ENCODE measurements at places on chromosomes 2 and 18.

DNA sequence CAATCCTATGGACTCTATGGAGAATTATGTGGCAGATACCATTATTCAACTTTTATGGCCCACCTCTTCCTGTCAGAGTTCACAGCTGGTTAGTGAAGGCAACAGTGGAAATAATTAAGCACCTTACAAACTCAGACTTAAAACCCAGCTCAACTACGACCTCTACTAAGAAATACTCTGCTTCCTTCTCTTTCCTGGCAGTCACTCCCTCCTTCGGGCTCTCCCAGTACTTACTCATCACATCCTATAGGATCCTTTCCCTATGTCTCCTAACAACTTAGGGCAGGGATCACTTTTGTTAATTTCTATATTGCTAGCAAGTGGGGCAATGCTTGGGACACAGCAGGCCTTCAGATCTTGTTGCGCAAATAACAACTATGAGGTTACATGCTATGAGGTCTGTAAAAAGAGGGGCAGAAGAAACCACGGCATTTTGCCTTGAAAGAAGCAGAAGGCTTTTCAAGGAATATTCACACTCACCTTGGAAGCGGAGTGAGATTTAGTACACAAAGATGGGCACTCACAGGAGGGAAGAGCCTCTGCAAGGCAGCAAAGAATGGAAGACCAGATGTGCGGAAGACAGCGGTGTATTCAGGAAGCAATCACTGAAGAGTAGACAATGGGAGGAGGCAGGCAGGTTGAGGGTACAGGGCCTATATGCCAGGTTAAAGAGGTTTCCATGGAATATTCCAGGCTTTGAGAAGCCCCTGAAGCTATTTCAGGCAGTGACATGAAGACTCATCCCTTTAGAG lies 2.1 kb downstream of the STK39 start:
- DNase-seq = no peak

DNA sequence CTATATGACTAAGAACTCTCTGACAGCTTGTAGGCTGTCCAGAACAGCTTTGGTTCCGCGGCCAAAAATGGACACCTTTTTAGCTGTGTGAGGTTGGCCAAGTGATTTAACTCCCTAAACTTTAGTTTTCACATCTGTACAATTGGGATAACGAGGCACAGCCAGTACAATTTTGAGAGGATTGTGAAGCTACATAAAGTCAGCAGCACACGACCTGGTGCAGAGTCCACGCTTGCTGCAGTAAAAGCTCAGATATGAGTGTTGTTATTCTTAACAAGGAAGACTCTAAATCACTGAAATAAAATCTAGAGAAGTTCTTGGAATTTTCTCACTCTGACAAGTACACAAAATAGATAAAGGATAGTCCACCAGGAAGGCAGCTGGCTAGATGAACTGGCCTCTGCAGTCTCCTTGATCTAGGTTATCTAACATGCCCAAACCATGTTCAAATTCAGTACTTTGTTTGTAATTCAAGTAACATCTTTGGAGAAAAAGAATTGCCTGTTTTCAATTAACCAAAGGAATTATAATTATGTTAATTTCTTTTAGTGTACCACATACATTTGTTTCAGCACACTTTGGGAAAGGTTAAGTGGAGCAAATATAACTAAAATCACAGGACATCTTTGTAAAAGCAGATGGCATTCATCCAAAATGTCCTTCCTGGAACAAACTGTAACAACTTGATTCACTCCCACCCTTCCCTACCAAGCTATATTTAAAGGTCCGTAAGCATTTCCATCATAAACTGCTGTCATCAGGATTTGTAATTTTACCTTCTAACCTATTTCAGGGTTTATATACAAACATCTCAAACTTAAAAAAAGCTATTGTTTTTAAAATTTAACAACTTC lies 201.7 kb upstream of the STK17B start:
- DNase-seq = no peak

DNA sequence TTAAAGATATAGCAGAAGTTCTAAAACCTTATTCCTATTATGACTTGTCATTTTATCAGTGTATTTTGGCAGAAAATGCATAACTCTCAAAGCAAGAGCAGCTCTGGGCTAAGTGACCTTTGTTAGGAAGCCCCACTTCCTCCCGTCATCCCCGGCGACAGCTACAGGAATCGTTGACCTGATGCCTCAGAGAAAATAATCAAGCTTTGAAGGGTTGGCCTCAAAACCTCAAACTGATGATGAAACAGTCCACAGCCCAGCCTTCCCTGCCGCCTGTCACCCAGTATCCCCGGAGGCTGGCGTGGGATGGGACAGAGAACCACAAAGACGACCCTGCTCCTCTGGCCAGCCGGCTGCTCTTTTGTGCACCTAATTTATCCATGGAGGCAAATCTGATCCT lies 65.3 kb downstream of the KCNF1 start:
- DNase-seq = no peak

- DNase-seq = no peak
Measured at GRCh38 chr2:96692094-96692971, 47.5 kb downstream of the LMAN2L start.

DNA sequence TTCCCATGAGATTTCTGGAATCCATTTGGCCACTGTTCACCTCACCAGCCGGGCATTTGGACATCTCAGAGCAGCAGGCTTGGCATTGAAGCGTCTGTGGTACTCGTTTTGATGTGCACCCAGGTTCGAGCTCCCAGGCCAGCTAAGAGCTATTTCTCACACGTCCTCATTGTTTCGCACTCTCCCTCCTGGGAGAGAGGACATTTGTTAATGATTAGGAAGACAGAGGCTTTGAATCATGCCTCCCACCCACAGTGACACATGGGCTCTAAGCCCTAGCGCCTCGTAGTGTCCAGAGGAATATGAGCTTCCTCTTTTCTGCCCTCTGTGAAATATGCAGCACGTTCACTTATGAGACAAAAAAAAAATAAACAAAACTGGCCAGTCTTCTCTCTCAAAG lies 361.8 kb downstream of the RND3 start:
- DNase-seq = no peak

DNA sequence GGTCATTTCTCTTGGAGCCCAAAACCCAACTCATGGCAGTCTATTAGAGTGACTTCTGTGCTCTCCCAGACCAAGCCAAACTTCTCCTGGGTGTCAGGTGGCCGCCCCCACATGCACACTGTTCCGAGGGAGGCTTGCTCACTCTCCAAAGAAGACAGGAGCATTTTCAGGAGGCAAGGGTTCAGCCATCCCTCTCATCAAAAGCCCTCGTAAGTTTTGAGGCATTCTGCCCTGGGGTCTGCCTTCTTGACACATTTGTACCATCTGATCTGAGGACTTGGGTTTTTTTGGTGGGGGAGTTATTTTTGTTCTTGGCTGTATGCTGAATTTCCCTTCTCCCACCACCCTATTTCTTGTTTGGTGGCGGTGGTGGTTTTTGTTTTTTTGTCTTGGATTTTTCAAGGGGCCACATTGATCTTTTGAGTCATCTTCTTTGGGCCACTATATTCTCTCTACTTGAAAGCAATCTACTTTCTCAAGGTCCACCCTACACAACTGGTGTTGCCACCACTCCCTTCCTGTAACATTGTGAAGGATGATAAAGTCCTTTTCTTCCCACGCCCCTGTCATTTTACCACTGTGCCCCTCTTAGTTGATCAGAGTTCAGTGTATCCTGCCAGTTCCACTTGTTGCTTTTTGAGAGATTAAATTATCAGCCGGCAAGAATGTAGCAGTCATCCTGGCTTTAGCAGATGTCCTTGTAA lies 255.8 kb downstream of the CYP26B1 start:
- DNase-seq = no peak

GRCh38 chr2:160614391-160614790 lies 120.8 kb upstream of the RBMS1 start:
- DNase-seq = no peak

GRCh38 chr2:36565712-36566111 lies 32.3 kb downstream of the FEZ2 start:
- no peak for DNase-seq

- no peak for DNase-seq
Measured at GRCh38 chr18:63187791-63188460, 131.6 kb downstream of the BCL2 start.

DNA sequence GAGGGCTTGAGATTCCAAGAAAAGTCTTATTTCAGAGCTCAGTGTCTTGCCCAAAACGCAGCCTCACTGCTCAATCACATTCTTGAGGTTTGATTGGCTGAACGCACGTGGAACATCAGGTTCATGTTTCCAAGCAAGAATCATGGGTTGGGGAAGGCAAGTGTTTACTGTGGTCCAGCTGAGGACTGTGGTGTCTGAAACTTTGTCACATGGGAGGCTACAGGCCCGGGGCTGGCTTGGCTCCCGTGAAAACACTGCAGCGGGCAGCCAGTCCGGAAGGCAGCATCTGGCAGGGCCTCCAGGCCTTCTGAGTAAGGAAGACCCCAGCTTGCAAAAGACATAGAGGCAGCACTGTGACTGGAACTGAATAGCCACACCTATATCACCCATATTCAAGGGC lies 84.7 kb downstream of the POLR1A start:
- DNase-seq = no peak

DNA sequence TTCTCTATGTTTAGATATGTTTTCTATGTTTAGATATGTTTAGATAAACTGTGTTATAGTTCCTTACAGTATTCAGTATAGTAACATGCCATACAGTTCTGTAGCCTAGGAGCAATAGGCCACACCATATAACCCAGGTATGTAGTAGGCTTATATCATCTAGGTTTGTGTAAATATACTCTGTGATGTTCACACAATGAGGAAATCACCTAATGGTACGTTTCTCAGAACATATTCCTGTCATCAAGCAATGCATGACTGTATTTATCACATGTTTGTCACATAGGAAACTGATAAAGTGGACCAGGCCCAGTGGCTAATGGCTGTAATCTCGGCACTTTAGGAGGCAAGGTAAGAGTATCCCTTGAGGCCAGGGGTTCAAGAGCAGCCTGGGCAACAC lies 44.0 kb downstream of the RNF138 start:
- no peak for DNase-seq

DNA sequence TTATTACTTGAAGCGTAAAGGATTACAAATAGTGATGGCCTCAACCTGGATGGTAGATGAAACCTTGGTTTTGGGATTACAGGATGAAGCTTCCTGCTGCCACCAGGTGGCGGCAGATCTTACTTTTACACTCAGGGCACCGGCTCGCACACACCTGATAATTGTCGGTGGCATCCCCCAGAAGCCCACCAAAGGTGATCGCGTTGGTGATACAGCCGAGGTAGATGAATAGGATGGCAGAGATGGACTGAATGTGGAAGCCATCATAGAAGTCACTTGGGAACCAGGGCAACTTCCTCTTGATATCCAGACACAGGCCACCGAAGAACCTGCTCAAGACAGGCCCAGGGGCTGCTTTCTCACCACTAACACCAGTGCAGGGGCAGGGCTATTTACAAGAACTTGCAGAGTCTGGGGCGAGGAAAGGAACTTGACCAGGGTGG lies 51.8 kb downstream of the MTHFD2 start:
- no peak for DNase-seq

DNA sequence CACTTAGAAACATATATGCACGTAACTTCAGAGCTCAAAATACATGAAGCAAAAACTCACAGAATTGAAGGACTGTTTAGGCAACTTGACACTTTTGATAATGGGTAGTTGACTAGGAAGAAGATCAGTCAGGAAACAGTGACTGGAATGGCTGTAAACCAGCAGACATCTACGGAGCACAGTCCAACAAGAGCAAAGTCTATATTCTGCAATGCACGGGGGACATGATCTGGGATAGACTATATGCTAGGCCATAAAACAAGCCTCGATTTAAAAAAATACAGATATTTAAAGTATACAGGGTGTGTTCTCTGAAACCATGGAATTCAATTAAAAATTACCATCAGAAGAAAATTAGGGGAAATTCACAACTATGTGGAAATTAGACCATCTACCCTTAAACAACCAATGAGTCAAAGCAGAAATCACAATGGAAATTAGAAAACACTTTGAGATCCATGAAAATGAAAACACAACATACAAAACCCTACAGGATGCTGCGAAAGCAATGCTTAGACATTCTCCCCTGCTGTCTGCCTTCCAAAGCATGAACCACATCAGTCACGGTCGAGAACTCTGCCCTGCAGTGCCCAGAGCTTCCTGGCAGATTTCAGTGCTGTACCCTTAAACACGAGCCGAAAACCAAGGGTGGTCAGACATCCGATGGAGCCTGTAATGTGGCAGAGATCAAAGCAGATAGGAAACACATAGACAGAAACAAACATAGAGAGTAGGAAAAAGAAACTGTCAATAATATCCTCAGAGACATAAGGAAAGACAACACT lies 651.9 kb upstream of the HS6ST1 start:
- DNase-seq = no peak

DNA sequence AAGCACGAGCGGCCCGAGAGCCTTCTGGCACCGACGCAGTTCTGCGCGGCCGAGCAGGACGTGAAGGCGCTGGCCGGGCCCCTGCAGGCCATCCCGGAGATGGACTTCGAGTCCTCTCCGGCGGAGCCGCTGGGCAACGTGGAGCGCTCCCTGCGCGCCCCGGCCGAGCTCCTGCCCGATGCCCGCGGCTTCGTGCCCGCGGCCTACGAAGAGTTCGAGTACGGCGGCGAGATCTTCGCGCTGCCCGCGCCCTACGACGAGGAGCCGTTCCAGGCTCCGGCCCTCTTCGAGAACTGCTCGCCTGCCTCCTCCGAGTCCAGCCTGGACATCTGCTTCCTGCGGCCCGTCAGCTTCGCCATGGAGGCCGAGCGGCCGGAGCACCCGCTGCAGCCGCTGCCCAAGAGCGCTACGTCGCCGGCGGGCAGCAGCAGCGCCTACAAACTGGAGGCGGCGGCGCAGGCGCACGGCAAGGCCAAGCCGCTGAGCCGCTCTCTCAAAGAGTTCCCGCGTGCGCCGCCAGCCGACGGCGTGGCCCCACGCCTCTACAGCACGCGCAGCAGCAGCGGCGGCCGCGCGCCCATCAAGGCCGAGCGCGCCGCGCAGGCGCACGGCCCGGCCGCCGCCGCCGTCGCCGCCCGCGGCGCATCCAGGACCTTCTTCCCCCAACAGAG lies 70.4 kb downstream of the ARHGEF33 start:
- no peak for DNase-seq

GRCh38 chr2:9472511-9472910 lies 1.8 kb upstream of the IAH1 start:
- no peak for DNase-seq

GRCh38 chr2:96549967-96550786 lies 13.6 kb downstream of the ARID5A start:
- no peak for DNase-seq

GRCh38 chr18:13612196-13612997 lies 114.0 kb downstream of the FAM210A start:
- DNase-seq = no peak

- no peak for DNase-seq
Measured at GRCh38 chr2:143629340-143629739, 500.1 kb downstream of the ARHGAP15 start.
